ENCODE measurements at places on chromosomes 3 and 15. TPM values are rescaled to one million over a fixed set of nuclear protein-coding genes. Genes with fewer than 3 reads are reported as not detected.

Gene ZNF592
- 44.0 TPM for total RNA-seq

Gene SYNPR
- total RNA-seq = not detected

Gene GHSR
- total RNA-seq = not detected

Gene GMNC
- not detected for total RNA-seq

Gene HRG
- not detected for total RNA-seq

Gene SNX22
- 0.36 TPM for total RNA-seq

Gene EIF1B
- 33.4 TPM for total RNA-seq

Gene IL17RE
- 0.36 TPM for total RNA-seq

Gene GOLGA8S
- total RNA-seq = 0.80 TPM

Gene MYD88
- total RNA-seq = 83.7 TPM

Gene PML
- total RNA-seq = 89.5 TPM

Gene AADACL2
- not detected for total RNA-seq

Gene ITGA11
- total RNA-seq = 0.64 TPM

Gene ITPKA
- 0.93 TPM for total RNA-seq

Gene SPATA12
- total RNA-seq = not detected

Gene SOX14
- not detected for total RNA-seq

Gene KCNAB1
- not detected for total RNA-seq

Gene CLDN16
- not detected for total RNA-seq

Gene CACNA1D
- 4.5 TPM for total RNA-seq

Gene INSYN1
- not detected for total RNA-seq

Measured in T-helper 2 cell treated with Interferon-gamma antibody and Interleukin-4, amounts not matched to agents 100 ng/mL and 5 ng/mL, for 36 hours (primary cell).